Activated CD8-positive, alpha-beta memory T cell treated with anti-CD3 and anti-CD28 coated beads for 1 hour (primary cell): ENCODE measurements at places on chromosomes 2 and 18.

DNA sequence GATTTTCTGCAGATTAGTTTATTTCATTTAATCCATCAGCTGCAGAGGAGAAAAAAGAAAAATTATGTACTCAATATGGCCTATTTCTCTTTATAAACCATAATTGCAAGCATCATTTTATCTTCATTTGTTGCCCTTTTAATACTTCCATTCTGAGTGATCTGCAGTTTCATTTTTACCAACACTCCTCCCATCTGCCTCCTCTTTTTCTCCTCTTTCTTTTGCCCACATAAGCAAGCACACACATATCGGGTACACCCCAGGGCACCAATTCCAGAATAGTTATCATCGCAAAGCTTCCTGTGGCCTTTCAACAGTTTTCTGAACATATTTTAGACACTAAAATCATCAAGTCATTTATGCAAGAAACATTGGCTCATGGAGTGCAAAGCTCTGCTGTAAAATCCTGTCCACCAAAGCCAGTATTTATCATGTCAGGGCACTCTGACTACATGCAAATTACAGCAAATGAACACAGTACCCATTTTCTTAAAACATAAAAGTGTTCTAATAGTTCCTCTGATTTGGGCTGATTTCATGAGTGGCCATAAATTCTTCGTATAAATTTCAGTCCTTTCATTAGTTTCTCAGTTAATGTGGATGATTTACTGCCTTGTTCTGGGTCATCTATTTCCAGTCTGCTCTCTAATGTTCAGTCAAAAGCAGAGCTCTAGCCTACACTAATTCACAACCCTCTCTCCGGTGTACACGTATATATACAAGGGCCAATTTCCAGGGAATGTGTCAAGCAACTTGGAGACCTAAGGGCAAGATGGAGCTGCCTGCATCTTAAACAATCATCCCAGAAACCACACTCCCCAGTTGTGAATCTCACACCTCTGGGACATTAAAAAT is 281.3 kb downstream of the STK39 start:
- DNase-seq, result no peak

- DNase-seq, result no peak
Observed at GRCh38 chr2:37387148-37387835, 42.9 kb downstream of the QPCT start.

GRCh38 chr2:26537826-26538475 is 60.0 kb upstream of the OTOF start:
- DNase-seq, result no peak

GRCh38 chr2:55120634-55121359 is 70.5 kb upstream of the RTN4 start:
- DNase-seq, result no peak

DNA sequence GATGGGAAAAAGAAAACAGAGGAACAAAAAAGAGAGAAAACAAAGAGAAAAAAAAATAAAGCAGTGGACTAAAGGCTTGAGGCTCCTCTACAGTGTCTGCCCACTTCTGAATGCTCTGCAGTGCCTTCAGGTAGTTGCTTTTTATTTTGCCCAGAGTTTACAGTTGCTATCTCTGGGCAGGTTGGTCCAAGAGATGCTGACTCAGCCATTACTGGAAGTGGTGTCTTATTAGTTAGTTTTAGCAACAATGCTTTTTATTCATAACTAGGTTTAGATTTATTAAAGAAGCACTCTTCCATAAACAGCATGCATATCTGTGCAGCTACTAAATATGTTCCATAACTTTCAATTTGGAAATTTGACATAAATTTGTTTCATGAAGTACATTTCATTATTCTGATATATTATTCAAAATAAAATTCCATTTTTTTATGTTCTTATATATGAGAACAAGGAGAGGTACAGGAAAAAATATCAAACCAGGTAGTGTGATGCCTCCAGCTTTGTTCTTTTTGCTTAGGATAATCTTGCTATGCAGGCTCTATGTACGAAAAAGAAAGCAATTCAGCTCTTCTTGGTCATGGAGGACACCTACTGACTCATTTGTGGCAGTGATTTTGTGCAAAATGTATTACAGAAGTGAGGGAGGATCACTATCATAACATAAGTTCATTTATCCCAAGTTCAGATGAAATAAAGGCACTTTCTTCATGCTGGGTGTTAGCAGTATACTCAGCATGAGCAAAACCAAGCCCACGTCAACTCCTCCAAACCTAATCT is 69.5 kb downstream of the RPIA start:
- DNase-seq, result no peak

- no peak for DNase-seq
Observed at GRCh38 chr18:2597639-2598038, 26.3 kb downstream of the NDC80 start.

GRCh38 chr2:8558096-8558495 is 123.8 kb upstream of the ID2 start:
- no peak for DNase-seq

GRCh38 chr18:8863427-8863826 is 158.1 kb downstream of the MTCL1 start:
- DNase-seq, result no peak
